ENCODE measurements at places on chromosomes 7 and 10.

DNA sequence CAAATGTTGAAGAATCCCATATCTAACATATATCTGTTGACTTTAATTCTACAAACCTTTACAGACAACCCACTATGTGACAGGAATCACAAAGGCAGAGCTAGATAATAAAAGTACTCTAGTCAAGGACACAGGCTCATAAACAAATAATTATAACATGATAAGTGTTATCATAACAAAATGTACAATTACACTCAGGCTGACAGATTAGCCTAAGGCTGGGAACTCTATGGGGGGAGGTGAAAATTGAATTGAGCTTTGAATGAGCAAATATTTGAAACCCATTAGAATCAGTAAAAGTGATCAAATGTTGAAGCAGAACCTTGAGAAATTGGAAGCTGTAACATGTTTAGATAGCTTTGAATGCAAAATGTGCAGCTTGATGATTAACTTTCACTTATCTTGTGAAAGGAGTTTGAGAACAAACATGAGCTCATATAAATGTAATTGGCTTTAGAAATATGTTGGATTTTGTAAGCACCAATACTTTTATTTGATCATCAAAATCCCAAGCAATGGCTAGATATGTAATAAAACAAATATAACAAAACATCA, 970.2 kb downstream of the SORCS3 start:
- DNase-seq = no peak

GRCh38 chr7:151491859-151492258, 27.8 kb downstream of the RHEB start:
- DNase-seq = no peak

- DNase-seq = no peak
Observed at GRCh38 chr7:106572394-106573124, 88.4 kb downstream of the CCDC71L start.

- no peak for DNase-seq
Observed at GRCh38 chr7:25849500-25850184, 302.4 kb upstream of the NFE2L3 start.

DNA sequence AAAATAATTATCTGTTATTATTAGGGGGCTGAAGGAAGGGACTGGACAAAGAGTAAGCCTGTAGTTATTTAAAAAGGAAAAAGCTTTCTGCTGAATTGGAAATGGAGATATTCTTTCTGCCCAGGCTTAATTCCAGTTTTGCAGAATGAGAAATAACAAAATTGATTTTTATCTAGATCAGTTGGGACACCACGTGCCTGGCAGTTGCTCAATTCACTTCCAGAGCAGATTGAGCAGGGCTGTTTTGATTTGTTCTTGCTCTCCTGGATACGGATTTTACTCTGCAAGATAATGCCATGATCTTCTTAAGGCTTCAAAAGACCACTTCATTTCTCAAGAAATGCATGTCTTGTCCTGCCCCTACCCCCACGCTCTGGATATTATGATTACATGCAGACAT, 524.3 kb downstream of the TCERG1L start:
- no peak for DNase-seq

GRCh38 chr10:70426823-70427222, 14.7 kb downstream of the NODAL start:
- no peak for DNase-seq

DNA sequence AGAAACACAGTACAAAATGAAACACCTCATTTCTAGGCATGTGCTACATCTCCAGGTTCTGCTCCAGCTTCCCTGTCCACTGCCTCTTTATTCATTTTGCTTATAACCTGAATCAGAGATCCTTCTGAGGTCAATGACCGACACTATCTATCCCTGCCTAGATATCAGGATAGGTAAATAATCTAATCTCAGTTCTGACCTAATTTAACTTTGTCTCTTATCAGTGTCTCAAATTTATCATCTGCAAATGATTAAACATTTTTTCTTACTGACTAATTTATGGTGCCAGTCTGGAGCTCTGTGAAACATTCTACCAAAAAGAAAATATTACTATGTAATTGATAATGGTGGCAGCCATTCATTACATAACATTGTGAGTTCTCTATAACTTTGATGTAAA, 61.1 kb downstream of the SGCE start:
- no peak for DNase-seq

GRCh38 chr10:78947226-78947625, 121.5 kb upstream of the ZMIZ1 start:
- DNase-seq = no peak

All from iPS DF 19.7 (cell line).